Spinal cord (tissue), 10 donors: ENCODE measurements at places on chromosomes 7 and 10.

- no peak for DNase-seq
Measured at GRCh38 chr10:1483246-1483645, 254.1 kb downstream of the ADARB2 start.

GRCh38 chr7:35787925-35788324, 12.9 kb upstream of the SEPTIN7 start:
- no peak for DNase-seq

GRCh38 chr7:70681469-70682350, 450.2 kb upstream of the GALNT17 start:
- no peak for DNase-seq

GRCh38 chr7:72403458-72404076, 8.6 kb downstream of the CALN1 start:
- DNase-seq: no peak

DNA sequence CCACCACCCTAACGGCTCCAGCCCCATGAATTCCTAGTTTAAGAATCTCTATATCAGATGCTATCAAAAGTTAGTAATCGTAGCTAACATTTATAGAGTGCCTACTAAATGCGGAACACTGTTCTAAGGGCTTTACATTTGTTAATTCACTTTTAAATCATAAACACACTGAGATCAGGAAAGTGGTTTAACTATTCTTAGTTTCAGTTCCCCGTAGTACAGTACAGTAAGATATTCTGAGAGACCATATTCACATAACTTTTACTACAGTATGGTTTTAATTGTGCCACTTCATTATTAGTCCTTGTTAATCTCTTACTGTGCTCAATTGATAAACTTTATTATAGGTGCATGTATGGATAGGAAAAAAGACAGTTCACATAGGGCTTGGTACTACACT, 22.5 kb downstream of the SYPL1 start:
- DNase-seq: no peak

- no peak for DNase-seq
Measured at GRCh38 chr10:63125459-63125858, 7.7 kb upstream of the NRBF2 start.

DNA sequence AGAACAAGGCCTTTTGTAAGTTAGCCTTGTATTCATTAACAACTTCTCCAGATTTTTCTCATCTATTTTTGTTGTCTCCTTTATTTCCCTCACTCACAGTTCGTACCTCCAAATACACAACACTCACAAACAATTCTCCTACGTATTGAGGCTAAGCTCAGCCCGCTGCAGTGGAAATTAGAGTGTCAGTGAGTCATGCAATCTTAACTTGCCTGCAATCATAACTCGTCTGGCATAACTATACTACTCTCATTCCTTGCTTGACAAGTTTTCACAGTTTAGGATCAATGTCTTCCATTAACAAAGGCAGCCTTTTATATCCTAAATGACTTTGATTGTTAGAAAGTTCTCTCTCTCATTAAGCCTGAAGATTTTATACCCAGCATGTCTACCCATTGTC, 23.8 kb downstream of the TMEM196 start:
- DNase-seq: no peak

GRCh38 chr10:35124540-35124939, 2.1 kb upstream of the CREM start:
- no peak for DNase-seq

DNA sequence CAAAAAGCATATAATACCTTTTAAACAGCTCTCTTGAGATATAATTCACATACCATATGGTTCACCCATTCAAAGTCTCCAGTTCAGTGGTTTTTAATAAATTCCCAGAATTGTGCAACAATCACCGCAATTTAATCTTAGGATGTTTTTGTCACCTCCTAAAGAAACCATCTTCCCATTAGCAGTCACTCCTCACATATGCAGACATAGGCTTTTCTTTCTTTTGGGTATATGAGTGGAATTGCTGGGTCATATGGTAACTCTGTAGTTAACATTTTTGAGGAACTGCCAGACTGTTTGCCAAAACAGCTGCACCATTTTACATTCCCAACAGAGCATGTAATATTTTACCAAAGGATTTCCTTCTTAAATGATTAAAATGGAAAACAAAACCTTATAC, 57.0 kb downstream of the CC2D2B start:
- no peak for DNase-seq

GRCh38 chr7:25584112-25584938, 356.0 kb upstream of the NPVF start:
- peak; percentile 86 for DNase-seq

DNA sequence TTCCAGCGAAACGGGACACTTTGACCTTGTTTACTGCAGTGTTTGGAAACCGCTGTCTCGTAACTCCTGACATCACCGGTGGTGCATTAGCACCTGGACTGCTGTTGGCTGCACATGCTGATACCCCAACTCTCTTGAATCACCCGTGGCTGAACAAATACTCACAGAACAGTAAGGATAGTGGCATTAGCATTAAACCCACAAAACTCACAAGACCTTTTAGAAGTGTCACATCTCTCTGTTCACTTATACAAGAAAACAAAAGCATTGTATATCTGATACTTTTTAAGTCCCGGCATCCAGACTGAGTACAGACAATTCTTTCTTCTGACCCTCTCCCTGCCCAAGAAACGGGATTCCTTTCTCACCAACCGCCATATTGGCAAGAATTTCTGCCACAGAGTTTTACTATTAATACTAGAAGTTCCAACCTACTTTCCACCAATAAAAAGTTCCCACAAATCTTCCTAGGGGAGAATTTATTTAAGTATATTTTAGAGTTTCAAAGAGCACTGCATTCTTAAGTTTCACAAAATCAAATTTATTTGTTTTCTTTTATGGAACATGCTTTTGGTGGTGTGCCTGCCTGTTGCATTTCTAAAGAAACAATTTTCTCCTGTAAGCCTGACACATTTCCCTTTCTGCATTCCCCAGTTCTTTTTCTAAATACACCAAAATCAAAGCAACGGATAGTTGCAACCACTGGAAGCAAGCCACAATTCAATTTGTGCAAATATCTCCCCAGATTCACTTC, 208.4 kb upstream of the KLF14 start:
- DNase-seq: no peak
